ENCODE measurements at places on chromosomes 13 and 19.
A peak's percentile ranks its signal among the peaks of the same experiment; 100 is the strongest.

DNA sequence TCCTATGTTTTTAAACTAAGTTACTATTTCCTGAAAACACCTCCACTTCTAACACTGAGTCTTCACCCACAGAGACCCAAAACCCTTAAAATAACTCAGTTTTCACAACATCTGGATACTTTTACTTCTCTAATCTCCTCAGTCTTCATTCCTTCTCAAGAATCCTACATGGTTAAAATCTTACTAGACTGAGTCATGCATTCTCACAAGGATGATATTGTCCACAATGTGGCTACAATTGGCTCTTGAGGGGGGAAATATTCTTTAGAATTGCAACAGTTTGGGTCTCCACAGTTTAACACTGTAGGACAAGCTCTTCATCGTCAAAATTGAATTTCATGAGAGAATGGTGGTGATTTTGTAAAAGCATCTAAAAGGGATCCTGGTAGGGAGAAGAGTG lies 397.1 kb downstream of the SLITRK5 start:
- DNase-seq, result no peak

DNA sequence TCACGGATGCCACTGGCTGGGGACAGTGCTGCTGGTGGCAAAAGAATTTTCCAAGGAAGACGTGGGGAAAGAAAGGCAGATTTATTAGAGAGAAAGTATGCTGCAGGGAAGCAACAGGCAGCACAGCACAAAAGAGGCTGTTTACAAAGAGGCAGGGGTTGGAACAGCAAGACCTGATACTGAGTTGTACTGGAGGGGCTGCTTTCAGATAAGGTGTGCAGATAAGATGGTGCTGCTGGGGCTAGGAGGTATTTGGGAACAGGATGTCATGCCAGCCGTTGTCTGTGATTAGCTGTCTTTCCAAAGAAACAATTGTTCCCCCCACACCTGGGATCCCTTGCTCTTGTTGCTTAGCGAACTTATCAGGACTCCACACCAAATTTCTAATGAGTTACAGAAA lies 2023.3 kb upstream of the PCDH20 start:
- DNase-seq, result no peak

GRCh38 chr19:41449079-41449864 lies 6.3 kb downstream of the ERICH4 start:
- peak; percentile 40 for DNase-seq

GRCh38 chr19:6501740-6502648 lies at the start of gene TUBB4A:
TSS of gene TUBB4A (minus strand) at chr19:6502309. CDS start at chr19:6502212, 97 bp downstream.
- DNase-seq, result no peak
